ENCODE measurements at places on chromosomes 2 and 18.

DNA sequence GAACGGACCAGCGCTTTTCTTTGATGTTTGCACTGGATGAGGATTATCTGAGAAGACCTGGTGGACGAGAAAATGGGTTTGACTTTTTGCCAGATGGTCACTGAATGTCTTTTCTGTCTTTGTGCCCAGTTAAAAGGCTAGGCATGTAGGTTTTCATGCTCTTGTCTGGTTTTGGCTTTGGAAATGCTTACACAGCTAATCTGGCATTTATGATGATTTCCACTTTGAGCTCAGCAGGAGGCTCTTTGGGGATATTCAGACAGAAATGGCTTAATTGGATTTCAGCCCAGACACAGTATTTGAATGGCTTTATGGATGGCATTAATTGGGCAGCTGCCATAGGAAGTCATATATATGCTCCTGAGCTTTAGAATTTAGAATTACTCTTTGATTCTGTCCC, 59.6 kb downstream of the NCK2 start:
- no peak for DNase-seq

GRCh38 chr2:169362118-169362893, at the start of gene LRP2:
LRP2 (minus strand) TSS chr2:169362534; CDS start chr2:169362399, 135 bp downstream.
- peak; percentile 50 for DNase-seq

DNA sequence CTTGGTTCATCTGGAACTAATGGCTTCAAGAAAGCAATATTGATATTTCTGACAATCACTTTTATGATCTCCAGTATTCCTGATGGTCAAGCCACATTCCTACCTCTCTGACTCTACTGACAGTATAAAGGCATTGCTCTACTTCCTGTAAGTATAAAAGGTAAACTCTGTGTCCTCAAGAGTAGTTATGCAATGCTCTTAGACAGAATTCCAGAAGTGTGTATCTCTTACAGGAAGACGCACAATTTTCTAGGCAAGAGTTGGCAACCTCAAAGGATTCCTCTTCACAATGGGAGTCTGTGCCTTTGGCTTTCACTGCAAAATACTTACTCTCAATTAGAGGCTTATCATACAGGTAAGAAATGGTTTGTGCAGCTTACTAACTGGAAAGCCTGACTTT, 100.1 kb downstream of the THADA start:
- DNase-seq = no peak

DNA sequence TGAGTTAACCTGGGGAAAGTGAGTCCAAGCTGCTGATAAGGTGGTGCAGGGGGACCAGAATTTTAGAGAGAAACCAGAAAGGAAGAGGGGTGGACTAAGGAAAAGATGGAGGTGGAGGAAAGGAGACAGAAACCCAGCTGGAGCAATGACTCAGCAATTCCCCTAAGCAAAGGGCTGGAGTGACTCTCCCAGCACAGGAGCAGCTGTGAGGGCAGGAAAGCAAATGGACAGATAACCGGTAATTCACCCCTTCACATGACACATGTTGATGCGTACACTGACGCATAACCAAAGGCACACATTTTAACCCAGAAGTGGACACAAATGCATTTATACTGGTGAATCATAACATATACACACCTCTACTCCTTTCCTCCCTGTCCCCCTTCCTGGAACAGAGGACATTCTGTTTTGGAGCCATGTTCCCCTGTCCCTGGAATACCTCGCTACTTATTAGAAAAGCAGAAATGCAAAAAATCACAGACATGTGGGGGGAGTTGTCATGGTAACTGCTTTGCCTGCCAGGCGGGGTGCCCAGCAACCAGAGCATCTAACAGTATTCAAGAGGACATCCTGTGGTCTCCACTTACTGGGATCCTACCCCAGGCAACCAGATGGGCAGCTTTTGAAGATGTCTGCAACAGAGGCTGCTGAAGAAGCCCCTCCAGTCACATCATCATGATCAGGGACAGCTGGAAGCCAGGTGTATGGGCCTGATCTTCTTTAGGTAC, 4.7 kb downstream of the CDK5R2 start:
- DNase-seq = no peak

Measured in neuronal stem cell (in vitro differentiated cells).